Mesenchymal stem cell (in vitro differentiated cells and primary cell): ENCODE measurements at places on chromosomes 12 and 14.

DNA sequence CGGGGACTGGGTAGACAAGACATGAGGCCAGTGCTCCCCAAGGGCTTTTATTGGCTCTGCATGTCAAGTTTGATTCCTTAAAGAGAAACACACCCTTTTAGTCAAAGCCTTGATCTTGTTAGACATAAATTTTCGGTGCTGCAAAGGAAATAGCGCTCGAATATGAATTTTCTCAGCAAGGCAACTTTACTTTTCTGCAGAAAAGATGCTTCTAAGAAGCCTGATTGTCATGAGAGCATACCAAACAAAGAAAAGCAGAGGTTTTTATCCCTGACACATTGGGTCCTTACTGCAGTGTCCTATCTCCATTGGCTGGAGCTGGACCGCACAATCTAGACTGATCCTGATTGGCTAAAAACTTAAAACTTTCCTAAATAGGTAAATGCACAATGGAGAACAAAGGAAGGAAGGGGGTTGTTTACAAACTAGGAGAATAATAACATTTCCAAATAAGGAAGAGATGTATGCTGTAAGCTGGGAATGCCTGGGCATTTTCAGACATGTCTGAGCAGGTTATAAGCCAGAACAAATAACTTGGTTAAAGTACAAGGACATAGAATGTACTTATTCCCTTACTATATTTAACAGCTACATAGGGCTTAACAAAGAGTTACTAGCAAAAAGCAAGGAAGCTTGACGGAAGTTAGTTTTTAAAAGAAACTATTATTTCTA, 17.2 kb downstream of the TXNRD1 start:
- no peak for DNase-seq

DNA sequence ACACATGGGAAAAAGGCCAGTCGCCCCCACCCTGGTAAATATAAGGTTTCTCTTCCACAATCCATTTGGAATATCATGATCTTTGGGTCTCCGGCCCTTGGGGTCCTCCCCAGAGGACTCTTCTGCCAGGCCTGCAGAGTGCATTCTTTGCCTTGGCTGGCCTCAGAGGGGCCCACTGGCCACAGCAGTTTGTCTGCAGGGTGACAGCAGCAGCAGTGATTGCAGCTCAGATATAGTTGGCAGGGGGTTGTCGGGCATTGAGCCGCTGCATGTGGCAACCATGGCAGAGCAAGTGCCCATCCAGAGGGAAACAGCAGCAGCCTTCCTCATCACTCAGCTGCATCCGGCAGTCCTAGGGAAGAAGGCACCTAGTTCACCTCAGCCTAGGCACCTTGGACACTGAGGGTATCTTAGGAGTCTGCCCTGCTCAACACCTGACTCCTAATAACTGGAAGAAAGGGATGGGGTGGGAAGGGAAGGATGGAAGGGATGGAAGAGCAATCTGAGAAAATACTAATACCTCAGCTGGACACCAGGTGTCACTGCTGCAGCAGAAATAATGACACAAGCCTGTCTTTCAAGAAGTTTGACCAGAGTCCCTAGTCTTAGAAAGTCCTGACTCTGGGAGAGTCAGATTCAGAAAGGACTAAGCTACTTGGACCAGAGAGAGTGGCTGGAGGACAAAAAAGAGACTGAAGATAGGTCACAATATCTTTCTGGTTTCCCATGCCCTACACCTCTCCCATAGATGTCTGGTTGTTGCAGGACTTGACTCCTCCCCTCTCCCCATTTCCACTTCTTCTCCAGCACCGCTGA, 8.9 kb downstream of the AJUBA start:
- peak; percentile 80 for DNase-seq

- DNase-seq: no peak
Observed at GRCh38 chr14:103697603-103698379, 17.5 kb downstream of the XRCC3 start.

GRCh38 chr12:49410818-49411217, 43.6 kb downstream of the SPATS2 start:
- no peak for DNase-seq

- DNase-seq: no peak
Observed at GRCh38 chr12:100186071-100186470, 14.5 kb upstream of the ACTR6 start.
